ENCODE measurements at places on chromosomes 2 and 18.
A peak's percentile ranks its signal among the peaks of the same experiment; 100 is the strongest.

- peak overlapping the region; percentile 87 for H3K27ac ChIP-seq
- no peaks in the 10 kb centered on the region for H3K36me3 ChIP-seq
- DNase-seq, result no peak
- no peaks in the 10 kb centered on the region for H3K4me1 ChIP-seq
Observed at GRCh38 chr2:69386360-69386759, 667 bp downstream of the GFPT1 start.

GRCh38 chr2:126429103-126429502 lies 226.9 kb upstream of the GYPC start:
- no peaks in the 10 kb centered on the region for H3K27me3 ChIP-seq
- no peak overlapping the region for H3K27ac ChIP-seq
- no peaks in the 10 kb centered on the region for H3K36me3 ChIP-seq
- DNase-seq, result no peak

DNA sequence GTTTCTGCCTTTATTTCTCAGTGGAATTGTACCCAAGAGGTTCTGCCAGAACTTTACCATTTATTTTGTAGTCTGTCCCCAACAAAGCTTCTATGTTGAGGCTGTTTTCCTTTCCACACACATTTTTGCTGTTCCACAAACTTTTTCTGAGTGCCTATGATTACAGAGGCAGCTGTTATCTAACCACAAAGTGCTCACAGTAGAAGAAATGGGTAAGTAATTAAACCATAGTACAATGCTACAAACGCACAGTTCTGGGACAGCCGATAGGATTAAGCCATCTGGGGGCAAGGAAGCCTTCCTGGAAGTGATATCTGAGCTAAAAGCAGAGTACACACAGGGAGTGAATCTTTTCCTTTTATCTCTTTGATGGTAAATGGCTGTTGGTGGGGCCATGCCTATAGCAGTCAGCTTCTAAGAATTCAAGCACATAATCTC lies 3.9 kb upstream of the MGAT4A start:
- H3K4me3 ChIP-seq, result no peak overlapping the region
- H3K36me3 ChIP-seq, result no peaks in the 10 kb centered on the region
- DNase-seq, result no peak
- H3K27ac ChIP-seq, result no peak overlapping the region

DNA sequence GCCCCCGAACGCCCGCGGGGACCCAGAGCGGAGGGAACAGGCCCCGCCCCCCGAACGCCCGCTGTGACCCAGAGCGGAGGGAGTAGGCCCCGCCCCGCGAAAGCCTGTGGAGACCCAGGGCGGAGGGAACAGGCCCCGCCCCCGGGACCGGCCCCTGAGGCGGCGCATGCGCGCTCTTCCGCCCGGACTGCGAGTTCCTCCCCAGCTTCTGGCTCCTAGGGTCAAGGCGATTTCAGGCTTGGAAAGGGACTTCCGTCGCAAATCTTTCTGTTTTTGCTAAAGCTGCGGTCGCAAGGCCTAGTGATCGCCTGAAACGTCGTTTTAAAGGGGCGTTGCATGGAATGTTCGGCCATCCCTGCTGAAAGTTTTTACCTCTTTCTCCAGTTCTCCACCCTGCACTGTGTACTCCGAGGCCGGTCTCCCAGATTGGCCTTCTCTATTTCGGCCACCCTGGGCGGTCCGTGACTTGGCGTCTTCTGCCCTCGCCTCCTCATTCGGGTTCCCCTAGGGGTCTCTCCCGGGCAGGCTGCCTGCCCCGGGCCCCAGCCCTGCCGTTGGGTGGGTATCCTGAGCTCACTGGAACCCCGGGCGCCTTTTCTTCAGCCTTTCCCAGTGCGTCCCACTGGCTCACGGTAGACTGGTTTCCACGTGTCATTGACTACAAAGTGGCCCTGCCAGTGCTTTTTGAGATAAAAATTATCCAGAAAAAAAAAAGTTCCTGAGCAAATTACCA lies 372 bp upstream of the WDSUB1 start:
- peak overlapping the region; percentile 86 for H3K27ac ChIP-seq
- H3K4me3 ChIP-seq, result peak overlapping the region; percentile 95
- peak; percentile 99 for DNase-seq
- peaks cover 6% of the 10 kb centered on the region for H3K36me3 ChIP-seq
- H3K27me3 ChIP-seq, result no peaks in the 10 kb centered on the region

DNA sequence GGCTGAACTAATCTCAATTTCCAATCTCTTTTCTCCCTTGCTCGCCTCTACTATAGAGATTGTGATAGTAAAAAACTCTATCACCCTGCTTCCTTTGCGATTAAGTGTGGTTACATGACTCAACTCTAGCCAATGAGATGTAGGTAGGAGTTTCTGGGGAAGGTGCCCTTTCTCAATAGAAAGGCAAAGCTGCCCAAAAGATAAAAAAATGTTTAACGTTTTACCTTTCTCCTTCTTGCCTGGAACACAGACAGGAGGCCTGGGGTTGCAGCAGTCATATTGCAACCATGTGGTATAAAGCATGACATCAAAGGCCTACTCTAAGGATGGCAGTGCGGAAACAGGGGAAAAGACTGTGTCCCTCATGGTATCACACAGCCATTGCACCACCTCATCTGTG lies 31.5 kb downstream of the TMEM37 start:
- H3K4me3 ChIP-seq, result no peak overlapping the region
- no peak overlapping the region for H3K27ac ChIP-seq
- no peaks in the 10 kb centered on the region for H3K36me3 ChIP-seq
- no peaks in the 10 kb centered on the region for H3K4me1 ChIP-seq
- no peak for DNase-seq

DNA sequence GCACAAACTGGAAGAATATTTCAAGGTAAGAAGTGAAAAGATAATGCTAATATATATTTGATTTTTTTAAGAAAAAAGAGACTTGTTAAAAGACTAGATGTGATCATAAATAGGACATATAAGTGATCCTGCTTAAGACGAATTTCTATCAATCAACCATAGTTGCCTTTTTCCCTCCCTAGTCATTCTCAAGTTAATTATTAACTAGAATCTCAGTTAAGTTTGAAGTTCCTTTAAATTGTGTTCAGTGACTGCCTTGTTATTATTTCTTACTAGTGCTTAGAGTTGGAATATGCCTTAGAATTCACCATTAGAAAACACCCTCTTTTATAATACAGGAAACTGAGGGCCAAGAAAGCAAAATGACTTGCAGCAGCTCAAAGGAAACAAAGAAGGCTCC lies 141.5 kb upstream of the SP5 start:
- no peak overlapping the region for H3K4me3 ChIP-seq
- no peak for DNase-seq
- H3K27ac ChIP-seq, result no peak overlapping the region
- no peaks in the 10 kb centered on the region for H3K36me3 ChIP-seq

GRCh38 chr2:176997074-176997791 lies 215.4 kb upstream of the HNRNPA3 start:
- DNase-seq, result no peak
- H3K27me3 ChIP-seq, result no peaks in the 10 kb centered on the region
- H3K4me1 ChIP-seq, result no peaks in the 10 kb centered on the region
- no peaks in the 10 kb centered on the region for H3K36me3 ChIP-seq
- H3K27ac ChIP-seq, result no peak overlapping the region

- H3K4me3 ChIP-seq, result no peak overlapping the region
- no peak for DNase-seq
- H3K27me3 ChIP-seq, result no peaks in the 10 kb centered on the region
- H3K4me1 ChIP-seq, result peaks cover 42% of the 10 kb centered on the region
- H3K36me3 ChIP-seq, result no peaks in the 10 kb centered on the region
Observed at GRCh38 chr2:1802469-1803216, 58.3 kb upstream of the PXDN start.

- peaks cover 6% of the 10 kb centered on the region for H3K4me1 ChIP-seq
- no peak overlapping the region for H3K4me3 ChIP-seq
- peaks cover 30% of the 10 kb centered on the region for H3K36me3 ChIP-seq
- H3K27me3 ChIP-seq, result no peaks in the 10 kb centered on the region
Observed at GRCh38 chr18:62979900-62980299, 264.6 kb downstream of the PHLPP1 start.

DNA sequence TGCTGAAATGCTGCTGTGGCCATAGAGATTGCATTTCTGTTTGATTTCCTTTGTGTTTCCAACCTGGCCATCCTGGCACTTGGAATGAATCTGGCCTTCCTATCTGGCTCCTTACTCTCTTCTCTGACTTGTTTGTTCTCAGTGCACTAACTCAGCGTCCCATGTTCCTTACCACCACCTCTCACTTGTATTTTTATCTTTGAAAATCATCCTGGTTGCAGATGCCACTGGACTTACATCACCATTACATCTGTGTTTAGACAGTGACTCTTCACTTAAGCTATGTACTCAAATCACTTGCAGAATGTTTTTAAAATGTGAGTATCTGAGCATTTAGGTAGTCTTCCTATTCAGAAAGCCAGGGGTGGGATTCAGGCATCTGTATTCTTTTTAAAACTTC lies 239.5 kb downstream of the WDR7 start:
- H3K36me3 ChIP-seq, result no peaks in the 10 kb centered on the region
- H3K4me3 ChIP-seq, result no peak overlapping the region
- no peak for DNase-seq
- no peaks in the 10 kb centered on the region for H3K27me3 ChIP-seq
- no peaks in the 10 kb centered on the region for H3K4me1 ChIP-seq

- peaks cover 7% of the 10 kb centered on the region for H3K4me1 ChIP-seq
- no peak overlapping the region for H3K4me3 ChIP-seq
- H3K27me3 ChIP-seq, result no peaks in the 10 kb centered on the region
- H3K36me3 ChIP-seq, result no peaks in the 10 kb centered on the region
- H3K27ac ChIP-seq, result no peak overlapping the region
Observed at GRCh38 chr18:23658285-23658684, 4.4 kb downstream of the ANKRD29 start.

DNA sequence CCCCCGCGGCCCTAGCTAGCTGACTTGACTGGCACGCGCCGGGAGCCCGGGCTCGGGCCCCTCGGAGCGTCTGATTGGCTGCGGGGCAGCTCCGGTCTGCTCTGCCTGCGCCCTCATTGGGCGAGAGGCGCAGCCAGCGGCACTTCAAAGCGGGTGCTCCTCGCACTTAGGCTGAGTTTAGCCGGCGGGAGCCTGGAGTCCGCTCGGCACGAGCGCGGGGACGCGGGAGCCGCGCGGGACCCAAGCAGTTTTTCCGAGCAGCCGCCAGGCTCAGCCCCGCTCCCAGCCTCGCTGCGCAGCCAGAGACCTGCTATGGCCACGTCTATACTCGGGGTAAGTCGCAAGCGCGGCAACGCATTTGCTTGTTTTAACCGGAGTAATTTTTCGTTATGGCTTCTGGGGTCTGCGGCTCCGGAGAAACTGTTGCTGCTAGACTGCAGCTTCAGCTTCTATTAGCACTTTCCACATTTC lies at the start of gene SP9:
Gene SP9, plus strand, starts transcription at position 174 of the 471 bp plus-strand sequence. Its CDS starts 139 bp downstream, at position 313.
- no peaks in the 10 kb centered on the region for H3K36me3 ChIP-seq
- peaks cover 8% of the 10 kb centered on the region for H3K27me3 ChIP-seq
- DNase-seq, result no peak
- no peak within 1 kb of the TSS for H3K4me3 ChIP-seq
- H3K27ac ChIP-seq, result no peak within 1 kb of the TSS
- H3K4me1 ChIP-seq, result peaks cover 35% of the 10 kb centered on the region

GRCh38 chr18:12053289-12053688 lies 40.4 kb upstream of the ANKRD62 start:
- no peaks in the 10 kb centered on the region for H3K36me3 ChIP-seq
- DNase-seq, result no peak
- no peaks in the 10 kb centered on the region for H3K4me1 ChIP-seq
- no peak overlapping the region for H3K27ac ChIP-seq

DNA sequence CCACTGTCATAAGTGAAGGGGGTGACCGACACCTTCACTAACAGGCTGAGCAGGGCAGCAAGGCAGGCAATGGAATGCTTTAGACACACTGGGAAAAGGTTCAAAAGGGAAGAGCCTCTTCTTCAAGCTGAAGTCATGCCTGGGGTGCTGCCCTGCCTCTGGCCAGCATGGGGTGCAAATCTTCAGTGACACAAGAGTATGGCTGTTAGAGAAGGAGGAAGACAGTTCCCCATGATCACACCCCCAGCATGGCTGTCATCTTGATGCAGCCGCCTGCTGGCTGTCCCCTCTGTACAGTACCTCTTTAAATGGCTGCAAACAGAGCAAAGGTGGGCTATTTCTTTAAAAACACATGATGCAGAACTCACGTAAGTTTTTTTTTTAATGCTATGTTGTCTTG lies 71.9 kb downstream of the INPP4A start:
- no peaks in the 10 kb centered on the region for H3K27me3 ChIP-seq
- H3K4me1 ChIP-seq, result no peaks in the 10 kb centered on the region
- H3K4me3 ChIP-seq, result no peak overlapping the region
- H3K27ac ChIP-seq, result no peak overlapping the region

DNA sequence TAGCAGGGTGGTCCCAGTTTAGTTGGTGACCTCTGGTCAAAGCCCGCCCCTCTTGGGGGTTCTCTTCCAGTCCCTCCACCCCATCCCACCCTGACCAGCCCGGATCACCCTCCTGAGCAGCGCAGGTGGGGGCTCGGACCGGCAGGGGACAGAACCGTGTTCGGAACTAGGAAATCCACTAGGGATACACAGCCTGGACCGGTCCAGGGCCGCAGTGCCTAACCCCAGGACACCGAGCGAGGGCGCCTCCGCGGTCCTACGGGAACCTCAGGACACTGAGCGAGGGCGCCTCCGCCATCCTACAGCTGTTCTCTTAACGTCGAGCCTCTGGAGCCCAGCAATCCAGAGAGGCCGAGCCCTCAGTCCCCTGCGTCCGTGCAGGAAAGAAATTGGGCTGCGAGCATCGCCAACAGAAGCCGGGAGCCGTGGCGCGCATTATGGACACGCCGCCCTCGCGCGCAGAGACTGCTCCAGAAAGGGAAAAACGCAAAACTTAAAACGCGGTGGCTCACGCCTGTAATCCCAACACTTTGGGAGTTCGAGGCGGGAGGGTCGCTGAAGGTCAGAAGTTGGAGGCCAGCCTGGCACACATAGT lies 8.5 kb downstream of the RAX start:
- no peak for DNase-seq
- H3K36me3 ChIP-seq, result no peaks in the 10 kb centered on the region
- no peaks in the 10 kb centered on the region for H3K4me1 ChIP-seq
- H3K27ac ChIP-seq, result no peak overlapping the region

Data from tibial artery (tissue), 4 donors.